Spinal cord (tissue), 10 donors: ENCODE measurements at places on chromosomes 16 and 17. TPM values are rescaled to one million over a fixed set of nuclear protein-coding genes. Genes with fewer than 3 reads are reported as not detected.
A peak's percentile ranks its signal among the peaks of the same experiment; 100 is the strongest.

Gene ARL17B
- total RNA-seq: 15.2 TPM

Gene NT5C3B
- total RNA-seq: 74.0 TPM

Gene SLC5A11
- total RNA-seq: not detected

Gene CCT6B
- total RNA-seq: 5.3 TPM

Gene CNGB1
- 6.5 TPM for total RNA-seq

Gene FNDC8
- total RNA-seq: not detected

Gene SLC35G6
- not detected for total RNA-seq

Gene SMIM36
- not detected for total RNA-seq

Gene NPIPA2
- total RNA-seq: not detected

DNA sequence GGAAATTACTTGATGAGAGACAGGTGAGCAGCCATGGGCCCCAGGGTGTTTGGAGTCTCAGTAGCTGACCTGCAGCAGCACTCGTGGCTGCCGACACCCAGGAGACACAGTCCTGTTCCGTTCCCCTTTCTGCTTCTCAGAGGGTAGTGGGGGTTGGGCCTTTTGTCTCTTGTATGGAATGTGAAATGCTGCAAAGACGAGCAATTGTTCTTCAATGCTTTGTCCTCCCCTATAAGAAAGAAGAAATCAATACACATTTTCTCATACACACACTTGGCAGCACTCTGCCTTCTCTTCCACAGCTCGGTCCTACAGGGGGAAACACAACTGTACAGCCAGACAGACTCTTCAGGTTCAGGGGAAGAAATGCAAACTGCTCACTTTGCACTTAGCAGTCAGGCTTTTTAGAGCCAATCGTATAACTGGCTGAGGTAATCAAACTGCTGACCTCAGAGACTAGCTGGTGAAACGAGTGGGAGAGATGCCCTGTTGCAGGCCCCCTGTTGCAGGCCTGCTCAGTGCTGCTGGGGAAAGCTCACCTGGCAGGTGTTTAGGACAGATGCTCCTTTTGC, 96.7 kb downstream of the AATF start:
- no peak for DNase-seq

DNA sequence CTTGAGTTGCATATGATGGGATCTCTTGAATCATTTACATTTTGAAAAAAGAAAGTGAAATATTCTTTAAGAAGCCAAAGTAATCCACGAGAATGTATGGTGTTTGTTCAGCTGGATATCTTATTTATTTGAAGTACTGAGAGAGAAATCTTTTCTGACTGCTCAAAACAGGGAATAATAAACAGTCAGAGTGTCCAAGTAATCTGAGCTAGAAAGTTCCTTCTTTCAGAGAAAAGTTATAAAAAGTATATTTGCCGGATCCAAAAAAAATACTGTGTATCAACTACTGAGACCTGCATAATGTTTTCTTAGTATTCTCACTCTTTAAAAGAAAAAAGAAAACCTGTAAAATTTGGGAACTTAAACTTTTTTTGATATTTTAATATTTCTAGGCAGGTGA, 350.8 kb downstream of the WWOX start:
- no peak for DNase-seq

DNA sequence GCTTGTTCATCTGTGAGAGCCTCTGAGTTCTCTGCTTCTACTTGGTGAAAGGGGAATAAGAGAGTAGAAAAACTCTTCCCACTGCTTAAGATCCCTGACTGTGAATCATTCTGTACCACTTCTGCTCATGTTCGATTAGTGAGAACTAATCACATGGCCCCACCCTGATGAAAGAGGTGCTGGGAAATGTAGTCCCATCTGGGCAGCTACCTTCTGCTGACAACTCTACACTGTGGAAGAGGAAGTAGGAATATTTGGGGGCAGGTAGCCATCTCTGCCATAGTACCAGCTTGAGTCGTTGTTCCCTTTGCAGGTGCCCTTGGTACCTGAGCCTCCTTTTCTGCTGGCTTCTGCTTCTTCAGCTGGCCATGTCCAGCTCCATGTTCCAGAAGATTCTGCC, 29.9 kb downstream of the NKD1 start:
- no peak for DNase-seq

DNA sequence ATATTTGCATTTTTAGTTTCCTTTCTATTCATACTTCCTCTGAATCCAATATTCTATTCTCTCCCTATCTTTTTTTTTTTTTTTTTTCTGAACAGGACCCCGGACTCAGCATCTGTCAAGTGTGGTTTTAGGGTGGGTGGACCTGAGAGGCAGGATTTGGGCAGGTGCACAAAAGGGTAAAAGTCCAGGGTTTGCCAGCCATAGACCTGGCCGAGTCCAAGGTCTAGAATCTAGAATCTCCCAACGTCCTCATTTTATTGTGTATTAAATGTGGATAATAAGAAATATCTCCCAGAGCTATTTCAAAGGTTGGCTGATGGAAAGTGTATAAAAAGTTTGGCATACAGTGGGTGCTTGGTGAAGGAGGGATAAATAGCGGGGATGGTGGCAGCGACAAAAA, 273.3 kb upstream of the MAF start:
- DNase-seq: no peak

DNA sequence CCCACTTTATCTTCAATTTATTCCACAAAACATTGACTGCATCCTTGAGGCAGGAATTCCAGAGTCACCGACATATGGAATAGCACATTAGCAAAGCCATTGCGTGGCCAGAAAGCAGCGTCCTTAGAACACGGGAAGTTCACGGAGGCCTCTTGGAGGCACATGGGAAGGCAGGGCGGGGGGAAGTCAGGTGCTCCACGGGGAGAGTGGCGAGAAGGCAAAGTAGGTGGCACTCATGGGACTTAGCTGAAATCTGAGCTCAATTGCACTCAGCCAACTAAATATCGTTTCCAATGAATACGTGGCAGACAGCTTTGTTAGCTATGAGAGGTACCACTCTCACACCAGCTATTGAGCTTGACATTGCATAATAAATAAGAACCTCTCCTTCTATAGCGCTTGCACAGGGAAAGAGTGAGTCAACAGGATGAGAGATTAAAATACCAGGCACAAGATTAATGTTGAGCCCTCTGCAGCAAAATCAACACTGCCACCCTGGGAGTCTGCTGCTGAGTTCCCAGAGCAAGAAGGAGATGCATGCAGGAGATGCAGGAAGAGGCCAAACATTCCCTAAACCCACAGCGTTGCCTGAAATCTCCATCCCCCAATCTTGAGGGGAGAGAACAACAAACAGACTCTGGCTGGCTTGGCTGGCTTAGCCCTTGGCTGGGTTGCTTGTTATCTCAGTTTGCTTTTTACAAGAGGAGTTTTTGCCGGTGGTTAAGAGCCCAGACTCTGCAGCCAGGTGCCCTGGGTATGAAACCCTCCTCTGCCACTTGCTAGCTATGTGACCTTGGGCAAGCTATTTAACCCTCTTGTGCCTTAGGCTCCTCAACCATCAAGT, 28.8 kb downstream of the ABCC12 start:
- peak; percentile 54 for DNase-seq

GRCh38 chr17:50583641-50584040, 23.1 kb downstream of the CACNA1G start:
- DNase-seq: no peak

- DNase-seq: no peak
Observed at GRCh38 chr17:59641799-59642484, 22.2 kb downstream of the CLTC start.

DNA sequence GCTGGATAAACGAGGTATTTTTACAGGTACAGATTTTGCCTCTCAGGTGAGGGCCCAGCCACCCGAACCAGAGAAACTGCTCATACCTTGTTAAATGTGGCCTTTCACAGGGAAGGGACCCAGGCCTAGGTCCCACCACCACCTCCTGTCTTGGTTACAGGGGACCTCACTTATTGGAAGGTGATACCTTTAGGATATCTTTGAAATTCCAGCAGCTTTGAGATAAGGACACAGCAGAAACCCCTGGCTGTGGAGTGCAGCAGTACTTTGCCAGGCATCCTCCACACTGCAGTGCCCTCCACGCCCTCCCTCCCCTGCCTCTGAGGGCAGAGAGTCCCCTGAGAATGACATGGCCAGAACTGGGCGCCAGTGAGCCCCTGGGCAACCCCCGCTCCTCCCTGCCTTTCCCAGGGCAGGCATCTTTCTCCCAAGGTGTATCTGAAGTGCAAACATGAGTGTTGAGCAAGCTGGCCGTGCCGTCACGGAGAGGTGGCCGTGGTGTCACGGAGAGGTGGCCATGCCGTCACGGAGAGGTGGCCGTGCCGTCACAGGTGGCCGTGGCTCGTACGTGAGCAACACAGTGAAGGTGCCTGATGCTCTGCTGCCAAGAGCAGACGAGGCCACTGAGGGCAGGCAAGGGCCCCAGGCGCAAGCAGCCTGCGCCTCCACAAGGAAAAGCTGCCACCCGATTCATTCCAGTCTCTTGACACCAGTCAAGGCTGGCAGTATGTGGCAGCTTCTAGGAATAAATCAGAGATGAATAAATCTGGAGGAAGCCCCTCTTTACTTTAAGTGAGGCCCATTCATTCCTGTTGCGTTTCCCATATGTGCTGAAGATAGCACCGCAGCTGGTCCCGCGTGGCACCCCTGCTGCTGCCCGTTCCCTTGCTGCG, 134.5 kb upstream of the CHMP6 start:
- DNase-seq: no peak

GRCh38 chr17:1398931-1399678, 917 bp downstream of the YWHAE start:
- peak; percentile 20 for DNase-seq

GRCh38 chr17:30234296-30234695, 1.2 kb downstream of the SLC6A4 start:
- DNase-seq: no peak

- no peak for DNase-seq
Observed at GRCh38 chr17:11506635-11507034, 91.6 kb upstream of the DNAH9 start.

DNA sequence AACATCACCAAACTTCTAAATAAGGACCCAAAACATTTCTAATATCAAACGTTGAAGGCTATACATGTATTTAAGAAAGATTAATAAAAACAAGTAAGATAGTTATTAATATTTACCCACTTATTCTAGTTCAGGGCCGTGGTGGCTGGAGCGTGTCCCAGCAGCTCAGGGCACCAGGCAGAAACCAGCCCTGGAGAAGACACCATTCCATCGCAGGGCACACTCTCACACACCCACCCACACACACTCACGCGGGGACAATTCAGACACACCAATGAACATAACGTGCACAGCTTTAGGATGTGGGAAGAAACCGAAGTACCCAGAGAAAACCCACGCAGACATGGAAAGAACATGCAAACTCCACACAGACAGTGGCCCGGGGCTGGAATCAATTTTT, 13.5 kb downstream of the C17orf67 start:
- no peak for DNase-seq

- peak; percentile 15 for DNase-seq
Observed at GRCh38 chr16:9092282-9092977, 986 bp downstream of the HAPSTR1 start.

DNA sequence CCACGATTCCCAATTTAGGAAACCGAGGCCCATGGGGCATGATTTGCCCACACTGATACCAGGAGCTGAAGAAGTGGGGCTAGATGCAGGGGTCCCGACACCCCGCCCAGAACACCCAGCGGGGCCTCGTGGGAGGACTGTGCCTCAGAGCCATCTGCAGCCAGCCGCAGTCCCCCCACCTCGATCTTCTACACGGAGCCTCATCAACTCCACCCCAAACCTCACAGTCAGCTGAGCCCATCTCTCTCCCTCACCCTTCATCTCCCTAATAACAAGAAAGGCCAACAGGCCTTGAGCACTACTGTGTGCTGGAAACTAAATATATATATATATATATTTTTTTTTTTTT, 4.2 kb downstream of the ITGAE start:
- no peak for DNase-seq

DNA sequence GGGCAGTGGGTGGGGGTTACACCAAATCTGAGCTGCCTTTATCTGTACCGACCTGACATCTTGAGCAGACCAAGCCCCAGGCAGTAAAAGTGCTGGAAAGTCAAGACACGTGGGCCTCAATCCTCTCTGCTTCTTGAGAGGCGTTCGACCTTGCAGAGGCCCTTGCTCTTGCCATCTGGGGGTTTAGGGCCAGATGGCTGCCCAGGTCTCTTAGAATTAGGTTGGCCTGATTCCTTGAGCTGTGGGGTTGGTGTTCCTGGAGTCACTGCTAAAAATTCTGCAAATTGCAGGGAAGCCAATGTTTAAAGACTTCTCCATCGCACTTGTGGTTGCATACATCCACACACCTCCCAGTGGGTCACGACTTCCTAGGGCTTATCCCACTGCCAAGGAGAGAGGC, 238.2 kb upstream of the ASIC2 start:
- no peak for DNase-seq

DNA sequence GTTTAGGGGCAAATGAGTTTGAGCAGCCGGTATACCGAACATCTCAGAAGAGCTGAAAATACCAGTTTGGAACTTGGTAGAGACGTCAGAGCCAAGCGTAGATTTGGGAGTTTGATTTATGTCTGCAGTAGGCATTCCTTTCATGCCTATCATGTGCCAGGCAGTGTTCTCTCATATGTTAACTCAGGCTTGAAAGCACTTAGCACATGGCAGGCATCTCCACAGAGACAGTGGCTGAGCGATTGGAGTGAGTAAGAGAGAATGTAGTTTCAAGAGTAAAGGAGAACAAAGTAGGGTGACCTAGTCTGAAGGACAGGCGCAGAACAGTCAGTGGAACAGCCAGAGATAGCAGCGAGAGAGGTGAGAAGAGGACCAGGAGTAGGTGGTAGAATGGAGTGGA, 207.0 kb downstream of the FTO start:
- no peak for DNase-seq

DNA sequence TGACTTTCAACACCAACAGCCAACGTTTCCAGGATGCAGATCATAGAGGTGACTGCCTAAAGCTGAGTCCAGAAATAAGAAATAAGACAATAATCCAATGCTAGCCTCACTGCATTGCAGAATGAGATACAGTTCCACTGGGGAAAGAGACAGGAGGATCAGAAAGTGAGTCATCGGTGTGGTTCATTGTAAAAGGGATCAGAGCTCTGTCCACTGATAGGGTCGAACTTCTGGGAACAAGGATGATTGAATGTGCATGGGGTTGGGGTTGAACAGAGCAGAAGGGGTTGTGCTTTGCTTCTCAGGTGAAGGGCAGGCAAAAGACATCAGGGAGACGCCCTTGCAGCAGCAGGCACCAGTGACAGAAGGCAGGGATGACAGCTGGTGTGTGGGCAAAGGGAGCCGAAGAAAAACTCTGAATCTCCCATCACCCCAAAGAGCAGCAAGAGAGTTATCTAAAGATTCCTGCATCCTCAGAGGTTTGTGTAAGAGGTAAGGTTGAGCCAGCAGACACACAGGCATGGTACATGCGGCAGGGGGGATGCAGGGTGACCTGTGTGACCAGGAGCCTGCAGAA, 16.4 kb downstream of the CLEC10A start:
- DNase-seq: no peak

DNA sequence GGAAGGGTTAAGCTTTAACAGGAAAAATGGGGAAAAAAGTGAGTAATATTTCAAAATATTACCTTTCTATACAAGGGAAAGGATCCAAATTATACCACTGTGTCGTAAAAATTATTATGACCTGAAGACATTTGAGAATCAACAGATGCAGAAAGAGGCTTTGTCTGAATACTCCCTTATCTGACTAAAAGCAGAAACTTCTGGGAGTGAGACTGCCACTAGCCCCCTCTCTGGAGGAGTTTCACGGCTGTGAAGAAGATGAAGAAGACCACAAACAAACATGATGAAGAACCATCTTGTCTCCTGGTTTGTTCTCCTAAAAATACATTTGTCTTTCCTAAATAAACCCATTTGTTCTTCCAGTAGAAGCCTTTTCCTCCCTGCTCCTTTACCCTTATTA, 29.4 kb downstream of the CNTROB start:
- no peak for DNase-seq

- DNase-seq: no peak
Observed at GRCh38 chr17:45639297-45639849, 144.7 kb upstream of the CRHR1 start.

- peak; percentile 71 for DNase-seq
Observed at GRCh38 chr16:84484579-84485254, 19.7 kb downstream of the MEAK7 start.
